ENCODE measurements at places on chromosomes 2 and 18. TPM values are rescaled to one million over a fixed set of nuclear protein-coding genes. Genes with fewer than 3 reads are reported as not detected.

GRCh38 chr2:241937297-241937696, 67.8 kb downstream of the RTP5 start:
- no peak overlapping the region for H3K27ac ChIP-seq
- H3K4me3 ChIP-seq, result no peak overlapping the region
- peaks cover 16% of the 10 kb centered on the region for H3K4me1 ChIP-seq
- no peak for DNase-seq

- H3K27ac ChIP-seq, result no peak overlapping the region
- H3K27me3 ChIP-seq, result peaks cover 13% of the 10 kb centered on the region
- H3K4me3 ChIP-seq, result no peak overlapping the region
- DNase-seq, result no peak
- no peaks in the 10 kb centered on the region for H3K36me3 ChIP-seq
- no peaks in the 10 kb centered on the region for H3K4me1 ChIP-seq
These were observed 19.0 kb downstream of the TEKT4 start for GRCh38 chr2:94890234-94890633.

DNA sequence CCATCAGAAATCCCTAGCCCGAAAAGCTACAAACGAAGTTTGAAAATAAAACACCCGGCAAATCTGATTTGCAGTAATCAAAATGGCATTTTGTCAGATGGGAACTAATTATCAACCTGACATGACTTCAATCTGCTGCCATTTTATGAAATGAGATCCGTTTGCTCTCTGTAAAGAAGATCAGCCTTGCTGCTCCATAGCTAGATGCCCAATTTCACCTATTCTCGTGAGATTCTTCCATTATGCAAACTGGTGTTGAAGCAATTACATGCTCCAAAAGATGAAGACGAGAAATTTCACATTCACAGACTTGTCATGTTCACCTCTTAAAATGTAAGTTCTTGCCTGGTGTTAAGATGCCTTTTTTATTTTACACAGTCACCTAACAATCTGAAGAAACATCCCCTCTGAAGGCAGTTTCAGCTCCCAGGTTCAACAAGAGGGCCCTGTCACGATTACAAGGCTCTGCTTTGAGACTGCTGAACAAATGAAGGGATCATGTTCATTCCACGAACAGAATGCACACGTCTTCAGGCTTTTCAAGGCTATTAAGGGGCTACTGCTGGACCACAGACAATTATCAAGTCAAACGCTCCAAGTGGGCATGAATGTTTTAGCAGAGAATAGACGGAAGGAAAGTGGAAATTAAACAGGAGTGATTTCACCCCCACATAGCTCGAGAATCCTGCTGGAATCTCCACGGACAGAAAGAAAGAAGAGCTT, 172.6 kb upstream of the PID1 start:
- no peak overlapping the region for H3K4me3 ChIP-seq
- no peaks in the 10 kb centered on the region for H3K4me1 ChIP-seq
- no peak overlapping the region for H3K27ac ChIP-seq
- peaks cover 7% of the 10 kb centered on the region for H3K27me3 ChIP-seq
- H3K36me3 ChIP-seq, result no peaks in the 10 kb centered on the region

GRCh38 chr2:134252092-134252750, 1.7 kb upstream of the MGAT5 start:
- H3K27ac ChIP-seq, result no peak overlapping the region
- peaks cover 2% of the 10 kb centered on the region for H3K27me3 ChIP-seq
- H3K4me3 ChIP-seq, result no peak overlapping the region
- H3K36me3 ChIP-seq, result peaks cover 11% of the 10 kb centered on the region
- DNase-seq, result peak; percentile 48

DNA sequence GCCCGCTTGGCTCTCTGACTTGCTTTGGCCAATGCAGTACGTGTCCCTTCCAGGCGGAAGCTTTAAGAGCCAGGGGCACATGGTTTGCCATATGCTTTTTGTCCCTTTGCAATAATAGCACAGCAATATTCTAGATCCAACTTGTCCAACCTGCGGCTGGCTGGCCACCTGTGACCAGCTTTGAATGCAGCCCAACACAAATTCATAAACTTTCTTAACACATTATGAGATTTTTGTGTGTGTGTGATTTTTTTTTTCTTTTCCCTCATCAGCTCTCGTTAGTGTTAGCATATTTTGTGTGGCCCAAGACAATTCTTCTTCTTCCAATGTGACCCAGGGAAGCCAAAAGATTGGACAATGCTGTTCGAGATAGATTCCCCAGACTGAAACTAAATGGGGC, 119.3 kb upstream of the SIX3 start:
- peaks cover 2% of the 10 kb centered on the region for H3K27me3 ChIP-seq
- no peaks in the 10 kb centered on the region for H3K4me1 ChIP-seq
- no peak overlapping the region for H3K27ac ChIP-seq
- no peak overlapping the region for H3K4me3 ChIP-seq

- H3K27ac ChIP-seq, result no peak overlapping the region
- no peak for DNase-seq
- peaks cover 22% of the 10 kb centered on the region for H3K36me3 ChIP-seq
- H3K4me3 ChIP-seq, result no peak overlapping the region
- peaks cover 74% of the 10 kb centered on the region for H3K4me1 ChIP-seq
- H3K27me3 ChIP-seq, result no peaks in the 10 kb centered on the region
These were observed 41.7 kb downstream of the INPP5D start for GRCh38 chr2:233101816-233102215.

DNA sequence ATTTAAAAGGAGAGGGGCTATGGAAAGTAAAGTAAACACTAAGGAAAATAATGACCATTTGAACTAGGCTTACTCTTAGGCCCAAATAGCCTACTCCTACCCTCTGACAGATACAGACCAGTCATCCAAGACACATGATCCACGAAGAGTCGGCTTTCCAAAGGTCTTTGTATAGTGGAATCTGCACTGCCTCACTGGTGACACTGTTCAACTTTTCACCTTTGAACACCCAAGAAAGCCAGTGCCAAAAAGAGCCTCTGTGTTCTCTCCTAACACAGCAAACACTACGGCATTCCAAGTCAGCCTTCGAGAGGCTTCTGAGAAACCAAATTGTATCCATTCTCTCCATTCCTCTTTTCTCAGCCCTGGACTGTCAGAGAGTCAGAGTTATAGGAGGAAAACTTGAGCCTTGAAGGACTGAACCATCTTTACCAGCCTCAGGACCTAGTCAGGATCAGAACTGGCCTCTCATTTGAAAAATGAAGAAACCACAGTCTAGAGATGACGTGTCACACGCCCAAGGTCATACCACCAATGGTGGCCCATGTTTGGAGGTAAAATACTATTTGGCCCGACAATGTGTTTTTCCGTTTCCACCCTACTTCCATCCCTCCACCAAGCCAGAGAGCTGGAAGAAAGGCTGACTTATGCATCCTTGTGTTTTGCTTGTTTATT, 267.4 kb upstream of the ACVR2A start:
- H3K27ac ChIP-seq, result no peak overlapping the region
- H3K4me3 ChIP-seq, result no peak overlapping the region
- no peaks in the 10 kb centered on the region for H3K4me1 ChIP-seq
- H3K36me3 ChIP-seq, result no peaks in the 10 kb centered on the region

DNA sequence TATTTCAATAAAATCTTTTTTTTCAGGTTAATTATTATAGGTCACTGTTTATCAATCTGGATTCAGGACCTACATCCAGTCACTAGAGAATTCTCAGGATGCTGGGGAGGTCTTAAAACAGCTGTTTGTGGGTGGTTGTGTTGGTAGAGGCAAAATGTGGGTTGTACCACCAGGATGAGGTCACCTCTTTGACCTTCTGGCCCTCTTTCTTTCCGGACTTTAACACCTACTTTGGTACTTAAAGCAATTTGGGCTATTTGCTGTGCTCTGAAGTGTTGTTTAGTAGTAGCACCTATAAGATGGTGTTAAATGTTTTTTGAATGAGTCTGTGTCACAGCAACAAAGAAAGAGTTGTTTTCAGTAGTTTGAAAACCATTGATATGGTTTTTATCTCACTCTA, 14.6 kb downstream of the EML4 start:
- H3K4me1 ChIP-seq, result peaks cover 68% of the 10 kb centered on the region
- H3K27ac ChIP-seq, result no peak overlapping the region
- H3K27me3 ChIP-seq, result no peaks in the 10 kb centered on the region
- peaks cover 8% of the 10 kb centered on the region for H3K36me3 ChIP-seq

The EFR3B gene
- total RNA-seq, result 0.42 TPM
